ENCODE measurements at places on chromosomes 7 and 10. TPM values are rescaled to one million over a fixed set of nuclear protein-coding genes. Genes with fewer than 3 reads are reported as not detected.

CRYGN gene
- not detected for total RNA-seq

EPO gene
- total RNA-seq: not detected

ITIH5 gene
- 0.16 TPM for total RNA-seq

FGFR2 gene
- 0.36 TPM for total RNA-seq

NUP205 gene
- total RNA-seq: 48.5 TPM

EGFR gene
- total RNA-seq: 85.3 TPM

PALD1 gene
- 8.0 TPM for total RNA-seq

FRAT1 gene
- total RNA-seq: 1.8 TPM

CPA2 gene
- total RNA-seq: 0.09 TPM

SPDYE9 gene
- not detected for total RNA-seq

HOXA1 gene
- total RNA-seq: 2.5 TPM

TFPI2 gene
- total RNA-seq: 259 TPM

EFCAB10 gene
- 3.7 TPM for total RNA-seq

PIK3CG gene
- not detected for total RNA-seq

GALNT17 gene
- not detected for total RNA-seq

GRID2IP gene
- total RNA-seq: not detected

SH2D4B gene
- 0.03 TPM for total RNA-seq

PPP1R9A gene
- total RNA-seq: 3.1 TPM

NKX1-2 gene
- total RNA-seq: not detected

POM121 gene
- total RNA-seq: 32.8 TPM

RBP3 gene
- not detected for total RNA-seq

ITPRID1 gene
- total RNA-seq: not detected

SEPTIN7 gene
- total RNA-seq: 210 TPM

TMEM176A gene
- not detected for total RNA-seq

CELF2 gene
- 0.06 TPM for total RNA-seq

H2BK1 gene
- not detected for total RNA-seq

OPALIN gene
- not detected for total RNA-seq

OR2A12 gene
- total RNA-seq: not detected

MARVELD1 gene
- 41.4 TPM for total RNA-seq

KNDC1 gene
- 1.4 TPM for total RNA-seq

NEUROG3 gene
- not detected for total RNA-seq

TWIST1 gene
- total RNA-seq: 3.8 TPM

MAGI2 gene
- total RNA-seq: 0.46 TPM

GJD4 gene
- 0.06 TPM for total RNA-seq

PNLIP gene
- total RNA-seq: not detected

LRGUK gene
- 0.32 TPM for total RNA-seq

KEL gene
- not detected for total RNA-seq

All from A549 treated with CORT108297 at 1 μM for 4 hours (cell line).